ENCODE measurements at places on chromosomes 13 and 19. TPM values are rescaled to one million over a fixed set of nuclear protein-coding genes. Genes with fewer than 3 reads are reported as not detected.
A peak's percentile ranks its signal among the peaks of the same experiment; 100 is the strongest.

CYP2S1 gene
- total RNA-seq: 3.5 TPM

SLC7A9 gene
- 0.17 TPM for total RNA-seq

GRCh38 chr13:35136585-35136984 lies 194.5 kb downstream of the NBEA start:
- H3K27me3 ChIP-seq: no peaks in the 10 kb centered on the region

DNA sequence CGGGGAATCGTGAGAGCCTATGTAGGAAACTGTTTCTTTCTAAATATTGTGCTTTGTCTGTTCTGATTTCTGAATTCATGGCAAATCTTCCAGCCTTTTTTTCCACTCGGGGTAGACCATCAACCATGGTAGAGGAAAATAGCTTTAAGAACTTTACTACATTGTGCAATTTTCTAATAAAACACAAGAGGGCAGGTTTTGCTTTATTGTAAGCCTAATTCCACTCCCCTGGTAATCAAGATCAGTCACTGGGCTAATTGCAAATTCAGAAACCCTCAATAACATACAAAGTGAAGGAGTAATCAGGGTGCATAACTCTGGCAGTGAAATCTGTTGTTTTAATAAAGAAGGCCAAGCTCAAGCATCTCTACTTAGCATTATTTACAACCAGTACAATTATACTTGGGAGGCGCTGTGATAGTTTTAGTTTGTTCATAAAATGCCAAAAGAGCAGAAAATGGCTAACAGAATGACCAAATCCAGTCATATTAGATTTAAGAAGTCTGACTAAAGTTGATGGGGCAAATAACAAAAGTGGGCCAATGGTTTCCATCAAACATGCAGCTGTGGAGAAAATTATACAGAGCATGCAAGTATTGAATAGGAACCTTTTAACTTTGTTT lies 43.8 kb downstream of the DCT start:
- peaks cover 3% of the 10 kb centered on the region for H3K27me3 ChIP-seq
- peak; percentile 46 for DNase-seq
- H3K36me3 ChIP-seq: no peaks in the 10 kb centered on the region

- H3K4me3 ChIP-seq: no peak overlapping the region
- no peak overlapping the region for H3K27ac ChIP-seq
- no peaks in the 10 kb centered on the region for H3K4me1 ChIP-seq
- no peaks in the 10 kb centered on the region for H3K36me3 ChIP-seq
- no peak for DNase-seq
Measured at GRCh38 chr13:67128136-67128535, 102.0 kb downstream of the PCDH9 start.

DNA sequence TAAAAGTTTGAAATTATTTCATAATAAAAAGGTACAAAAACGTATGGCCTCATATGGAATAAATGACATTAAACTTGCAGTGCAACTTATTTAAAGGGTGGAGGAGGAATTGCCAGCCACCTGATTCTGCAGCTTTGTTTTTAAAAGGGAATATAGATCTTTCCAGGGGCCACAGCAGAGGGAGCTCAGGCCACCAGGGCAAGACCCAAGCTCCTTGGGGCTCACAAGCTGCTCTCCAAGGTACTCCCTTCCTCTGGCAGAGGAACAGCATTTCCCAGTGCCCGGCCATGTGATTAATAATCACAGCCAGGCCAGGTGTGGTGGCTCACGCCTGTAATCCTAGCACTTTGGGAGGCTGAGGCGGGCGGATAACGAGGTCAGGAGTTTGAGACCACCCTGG lies 6.2 kb downstream of the ACOD1 start:
- H3K4me3 ChIP-seq: no peak overlapping the region
- no peaks in the 10 kb centered on the region for H3K36me3 ChIP-seq
- H3K27ac ChIP-seq: no peak overlapping the region
- H3K4me1 ChIP-seq: no peaks in the 10 kb centered on the region
- no peak for DNase-seq

GRCh38 chr13:99380921-99381645 lies 73.9 kb upstream of the GPR183 start:
- peak; percentile 2 for DNase-seq
- H3K36me3 ChIP-seq: no peaks in the 10 kb centered on the region
- H3K4me3 ChIP-seq: no peak overlapping the region
- H3K27ac ChIP-seq: no peak overlapping the region
- no peaks in the 10 kb centered on the region for H3K4me1 ChIP-seq
